ACHN (cell line): ENCODE measurements at places on chromosomes 6 and 20.

DNA sequence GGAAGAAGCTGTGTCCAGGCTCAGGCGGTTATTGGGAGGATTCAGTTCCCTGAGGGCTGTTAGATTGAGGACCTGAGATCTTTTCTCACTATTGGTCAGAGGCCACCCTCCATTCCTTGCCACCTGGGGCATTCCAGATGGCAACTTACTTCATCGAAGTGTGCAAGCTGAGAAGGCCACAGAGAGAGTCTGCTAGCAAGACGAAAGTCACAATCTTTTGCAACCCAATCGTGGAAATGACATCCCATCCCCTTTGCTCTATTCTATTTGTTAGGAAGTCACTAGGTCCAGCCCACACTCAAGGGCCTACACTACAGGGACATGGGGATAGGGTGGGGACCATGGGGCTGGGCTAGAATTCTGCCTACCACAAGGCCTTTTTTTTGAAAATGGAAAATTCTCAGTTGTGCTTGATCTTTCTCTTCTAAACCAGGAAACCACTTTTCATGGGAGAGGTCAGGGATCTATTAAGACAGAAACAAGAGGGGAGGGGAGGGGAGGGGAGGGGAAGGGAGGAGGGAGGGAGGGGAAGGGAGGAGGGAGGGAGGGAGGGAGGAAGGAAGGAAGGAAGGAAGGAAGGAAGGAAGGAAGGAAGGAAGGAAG, 217.2 kb downstream of the BCAS1 start:
- DNase-seq, result no peak

- no peak for DNase-seq
Observed at GRCh38 chr6:54876365-54876764, 29.8 kb downstream of the FAM83B start.

DNA sequence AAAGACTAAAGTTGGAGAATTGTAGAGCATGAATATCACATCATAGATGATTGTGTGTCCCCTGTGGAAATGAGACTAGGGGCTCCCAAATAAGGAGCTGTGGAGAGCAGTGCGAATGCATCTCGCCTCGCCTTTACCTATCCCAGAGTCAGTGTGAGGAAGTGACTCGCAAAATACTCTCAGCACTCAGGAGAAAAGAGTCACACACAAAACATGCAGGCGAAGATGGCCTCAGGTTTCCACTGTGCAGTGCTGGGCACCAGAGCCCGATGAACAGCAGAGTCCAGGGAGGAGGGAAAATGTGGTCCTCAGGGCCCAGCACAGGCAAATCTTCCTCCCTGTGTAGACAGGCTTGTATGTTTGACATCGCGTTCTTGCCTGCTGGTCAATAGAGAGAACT, 126.5 kb upstream of the AFDN start:
- no peak for DNase-seq

GRCh38 chr6:16683641-16684194, 77.5 kb downstream of the ATXN1 start:
- DNase-seq, result peak; percentile 88

GRCh38 chr6:144152334-144152900, 2.1 kb downstream of the STX11 start:
- no peak for DNase-seq

- no peak for DNase-seq
Observed at GRCh38 chr6:11193434-11193833, 39.0 kb downstream of the NEDD9 start.

DNA sequence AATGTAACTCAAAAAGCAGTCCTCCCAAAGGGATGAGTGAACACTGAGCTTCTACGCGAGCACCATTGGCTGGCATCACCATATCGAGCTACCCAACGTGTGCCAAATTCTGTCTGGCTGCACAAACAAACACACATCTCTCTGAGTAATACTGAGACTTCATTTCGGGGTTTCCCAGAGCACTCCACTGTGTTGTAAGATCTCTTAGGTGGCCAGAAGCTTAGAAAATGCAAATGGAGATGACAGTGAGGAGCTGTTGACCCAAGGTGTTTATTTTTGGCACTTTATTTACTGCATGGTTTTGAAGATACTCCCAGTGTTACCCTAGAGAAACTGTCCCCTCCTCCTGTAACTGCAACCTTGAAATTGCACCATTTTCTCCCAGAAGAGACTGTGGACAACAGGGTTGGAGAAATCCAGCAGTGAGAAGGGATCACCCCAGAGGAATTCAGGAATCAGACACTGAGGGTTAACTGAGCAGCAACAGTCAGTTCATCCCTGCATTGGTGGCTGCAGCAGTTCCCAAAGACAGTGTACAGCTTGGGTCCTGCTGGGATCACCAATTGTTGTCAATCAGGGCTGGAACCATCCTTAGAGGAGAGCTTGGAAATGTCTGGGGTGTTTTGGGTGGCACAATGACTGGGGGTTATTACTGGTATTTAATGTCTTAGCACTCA, 1.0 kb upstream of the RIPOR2 start:
- no peak for DNase-seq

DNA sequence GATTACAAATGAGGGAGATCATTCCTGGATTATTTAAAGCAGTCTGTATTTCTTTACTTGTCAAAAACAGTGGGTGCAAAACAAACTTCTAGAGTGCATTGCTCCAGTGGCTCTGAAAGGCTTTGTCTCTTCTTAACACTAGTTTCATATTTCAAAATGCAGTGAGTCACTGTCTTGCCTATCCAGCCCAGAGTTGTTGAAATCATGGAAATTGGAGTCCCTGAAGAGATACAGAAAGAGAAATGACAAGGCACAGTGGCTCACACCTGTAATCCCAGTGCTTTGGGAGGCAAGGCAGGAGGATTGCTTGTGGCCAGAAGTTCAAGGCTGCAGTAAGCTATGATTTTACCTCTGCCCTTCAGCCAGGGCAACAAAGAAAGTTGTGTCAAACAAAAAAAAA, 11.3 kb downstream of the SLC2A12 start:
- no peak for DNase-seq

DNA sequence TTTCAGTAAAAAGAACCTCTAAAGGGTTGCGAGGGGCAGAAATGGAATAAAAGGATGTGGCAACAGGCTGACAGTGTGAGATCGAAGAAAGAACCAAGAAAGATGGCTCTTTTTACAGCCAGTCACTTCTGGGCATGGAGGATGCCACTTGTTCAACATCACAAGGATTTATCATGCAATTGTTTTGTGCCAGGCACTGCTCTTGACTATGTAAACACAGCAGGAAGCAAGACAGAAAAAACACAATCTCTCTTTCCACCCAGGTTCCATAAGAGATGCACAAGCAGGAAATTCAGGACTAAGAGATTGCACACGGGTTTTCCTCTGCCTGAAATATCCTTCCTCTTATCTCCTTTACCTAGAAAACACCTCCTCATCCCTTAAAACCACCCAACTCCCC, 38.0 kb downstream of the FOXA2 start:
- no peak for DNase-seq

- DNase-seq, result no peak
Observed at GRCh38 chr20:32562495-32562911, 22.6 kb downstream of the NOL4L start.
